SJSA1 (cell line): ENCODE measurements at places on chromosomes 6 and 20. TPM values are rescaled to one million over a fixed set of nuclear protein-coding genes. Genes with fewer than 3 reads are reported as not detected.

GRCh38 chr6:132410830-132411229 is 9.6 kb upstream of the MOXD1 start:
- no peaks in the 10 kb centered on the region for H3K36me3 ChIP-seq
- H3K27ac ChIP-seq, result no peak overlapping the region
- DNase-seq, result no peak
- no peaks in the 10 kb centered on the region; the same call in 1 of the 2 replicates for H3K27me3 ChIP-seq

The RIPPLY2 gene
- not detected in 2 replicates for total RNA-seq

DNA sequence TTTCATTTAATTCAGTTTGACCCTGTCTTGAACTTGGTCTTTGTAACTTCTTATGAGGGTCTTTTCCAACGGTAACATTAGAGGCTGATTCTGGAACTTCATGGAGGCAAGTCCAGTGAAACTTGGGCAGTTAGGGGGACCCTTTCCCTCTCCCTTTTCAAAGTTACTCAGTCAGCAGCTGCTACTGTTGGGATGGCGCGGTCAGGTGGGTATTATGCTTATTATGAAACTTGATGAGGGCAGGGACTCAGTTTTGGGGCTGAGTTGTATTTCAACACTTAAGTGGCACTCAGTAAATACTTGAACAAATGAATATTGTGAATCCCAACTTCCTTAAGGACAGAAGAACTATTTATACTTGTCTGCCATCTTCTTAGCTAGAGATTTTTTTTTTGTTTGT is 20.8 kb downstream of the TOP1 start:
- no peak for DNase-seq
- H3K4me3 ChIP-seq, result no peak overlapping the region
- H3K4me1 ChIP-seq, result peaks cover 41% of the 10 kb centered on the region
- no peaks in the 10 kb centered on the region for H3K27me3 ChIP-seq
- H3K27ac ChIP-seq, result no peak overlapping the region

DNA sequence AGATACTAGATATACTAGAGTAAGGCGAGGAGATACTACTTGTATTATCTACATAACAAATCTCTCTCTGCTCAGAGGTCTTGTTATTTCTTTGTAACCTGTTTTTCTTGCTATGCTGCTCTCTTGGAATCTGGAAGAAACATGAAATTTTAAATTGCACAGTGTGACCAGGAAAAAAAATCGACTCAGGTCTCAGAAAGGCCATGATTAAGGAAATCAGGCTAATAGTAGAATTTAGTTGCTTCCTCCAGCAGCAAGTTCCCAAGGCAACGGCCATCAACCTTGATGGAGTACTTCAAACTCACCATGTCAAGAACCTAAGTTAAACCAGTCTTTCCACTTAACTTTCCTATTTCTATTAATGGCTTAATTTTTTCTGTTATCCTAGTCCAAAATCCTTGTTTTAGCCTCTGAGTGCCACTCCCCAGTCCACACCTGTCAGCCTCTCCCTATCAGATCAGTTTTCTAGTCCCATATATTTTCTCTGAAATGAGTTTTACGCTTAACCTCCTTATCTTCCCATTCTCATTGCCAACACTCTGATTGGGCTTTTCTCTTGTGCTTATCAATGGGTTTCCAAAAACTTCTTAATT is 87.7 kb upstream of the BEND3 start:
- no peak overlapping the region for H3K4me3 ChIP-seq
- H3K27ac ChIP-seq, result no peak overlapping the region
- DNase-seq, result no peak
- H3K27me3 ChIP-seq, result no peaks in the 10 kb centered on the region

The PLEKHG1 gene
- total RNA-seq, result 0.08 TPM in 1 of 2 replicates, not detected in the other

DNA sequence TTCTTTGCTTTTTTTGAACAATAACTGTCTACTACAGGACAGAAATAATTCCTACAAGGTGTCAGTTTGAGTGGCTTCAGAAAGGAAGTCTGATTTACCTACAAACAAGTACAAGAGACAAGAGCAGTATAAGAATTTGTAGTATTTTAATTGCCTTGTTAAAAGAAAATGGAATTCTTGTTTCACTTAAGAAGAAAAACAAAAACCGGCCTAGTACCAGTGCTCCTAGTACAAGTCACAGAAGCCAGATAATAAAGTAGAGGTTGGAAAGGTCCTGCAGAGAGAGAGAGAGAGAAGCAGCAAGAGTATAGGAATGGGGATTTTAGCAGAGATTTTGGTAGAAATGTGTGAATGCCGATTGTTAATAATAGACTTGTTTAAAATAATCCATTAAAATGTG is 6.4 kb downstream of the TAB2 start:
- no peak overlapping the region for H3K4me3 ChIP-seq
- H3K36me3 ChIP-seq, result peaks cover 22% of the 10 kb centered on the region
- H3K4me1 ChIP-seq, result peaks cover 41% of the 10 kb centered on the region
- DNase-seq, result no peak
- no peak overlapping the region for H3K27ac ChIP-seq

GRCh38 chr20:63272105-63273058 is at the start of gene ARFGAP1:
Gene ARFGAP1 (plus strand): TSS chr20:63272813. CDS start chr20:63275581, 2,768 bp downstream.
- peaks cover 35% of the 10 kb centered on the region for H3K36me3 ChIP-seq
- peaks cover 12% of the 10 kb centered on the region for H3K4me1 ChIP-seq
- H3K4me3 ChIP-seq, result peak within 1 kb of the TSS; percentile 99
- DNase-seq, result peak; percentile 88

GRCh38 chr6:118542184-118542952 is 5.7 kb upstream of the PLN start:
- H3K27me3 ChIP-seq, result no peaks in the 10 kb centered on the region
- peaks cover 9% of the 10 kb centered on the region for H3K4me1 ChIP-seq
- DNase-seq, result peak; percentile 31

DNA sequence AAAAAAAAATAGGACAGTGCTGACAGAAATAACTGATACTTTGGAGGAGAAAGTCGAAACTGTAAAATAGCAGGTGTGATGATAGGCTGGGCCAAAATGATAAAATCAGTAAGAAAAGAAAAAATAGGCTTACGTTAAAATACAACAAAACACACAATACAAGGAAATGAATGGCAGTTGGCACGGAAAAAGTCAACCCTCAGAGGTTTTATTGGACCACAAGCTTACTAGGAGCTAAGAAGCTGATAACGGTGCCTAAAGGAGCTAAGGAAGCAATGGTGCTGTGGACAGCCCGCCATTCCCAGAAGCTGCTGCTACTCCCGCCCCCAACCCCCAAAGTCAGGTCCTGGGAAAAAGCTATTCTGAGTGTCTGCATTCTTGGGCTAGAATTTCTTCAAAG is 55.9 kb upstream of the RNF146 start:
- no peak overlapping the region for H3K4me3 ChIP-seq
- H3K4me1 ChIP-seq, result no peaks in the 10 kb centered on the region
- peaks cover 8% of the 10 kb centered on the region for H3K27me3 ChIP-seq
- H3K27ac ChIP-seq, result no peak overlapping the region

- peaks cover 9% of the 10 kb centered on the region; the same call in 1 of the 2 replicates for H3K4me1 ChIP-seq
- H3K36me3 ChIP-seq, result no peaks in the 10 kb centered on the region
- no peak overlapping the region for H3K27ac ChIP-seq
- no peaks in the 10 kb centered on the region for H3K27me3 ChIP-seq
- DNase-seq, result no peak
- H3K4me3 ChIP-seq, result no peak overlapping the region
Measured at GRCh38 chr6:3928111-3928510, 78.9 kb downstream of the FAM50B start.

The SAMD10 gene
- 0.41 and 0.47 TPM in 2 replicates for total RNA-seq

The B3GALT4 gene
- 0.16 TPM in 1 of 2 replicates, not detected in the other for total RNA-seq

DNA sequence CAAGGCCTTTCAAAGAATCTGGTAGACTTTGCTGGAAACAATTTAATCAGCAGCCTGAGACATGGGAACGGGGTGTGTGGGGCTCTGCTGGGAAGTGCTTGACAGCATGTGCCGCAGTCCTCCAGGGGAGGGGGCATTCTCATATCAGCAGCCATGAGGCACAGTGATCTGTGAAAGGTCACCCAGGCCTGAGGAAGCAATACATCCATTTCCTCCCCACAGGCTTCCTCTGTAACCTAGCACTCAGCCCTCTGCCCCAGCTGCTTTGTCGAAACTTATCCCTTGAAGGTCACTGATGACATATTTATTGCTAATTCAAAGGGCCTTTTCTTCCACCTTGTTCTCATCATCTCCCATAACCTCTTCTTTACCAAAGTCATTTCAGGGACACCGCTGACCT is 103.3 kb downstream of the TNFAIP3 start:
- no peak overlapping the region for H3K27ac ChIP-seq
- no peaks in the 10 kb centered on the region for H3K36me3 ChIP-seq
- DNase-seq, result no peak
- H3K27me3 ChIP-seq, result no peaks in the 10 kb centered on the region
- H3K4me1 ChIP-seq, result no peaks in the 10 kb centered on the region
- H3K4me3 ChIP-seq, result no peak overlapping the region

- no peaks in the 10 kb centered on the region for H3K36me3 ChIP-seq
- peaks cover 18% of the 10 kb centered on the region for H3K4me1 ChIP-seq
- H3K27ac ChIP-seq, result peak overlapping the region; percentile 60
- H3K4me3 ChIP-seq, result no peak overlapping the region
Measured at GRCh38 chr20:7841291-7841970, 98.8 kb downstream of the HAO1 start.

DNA sequence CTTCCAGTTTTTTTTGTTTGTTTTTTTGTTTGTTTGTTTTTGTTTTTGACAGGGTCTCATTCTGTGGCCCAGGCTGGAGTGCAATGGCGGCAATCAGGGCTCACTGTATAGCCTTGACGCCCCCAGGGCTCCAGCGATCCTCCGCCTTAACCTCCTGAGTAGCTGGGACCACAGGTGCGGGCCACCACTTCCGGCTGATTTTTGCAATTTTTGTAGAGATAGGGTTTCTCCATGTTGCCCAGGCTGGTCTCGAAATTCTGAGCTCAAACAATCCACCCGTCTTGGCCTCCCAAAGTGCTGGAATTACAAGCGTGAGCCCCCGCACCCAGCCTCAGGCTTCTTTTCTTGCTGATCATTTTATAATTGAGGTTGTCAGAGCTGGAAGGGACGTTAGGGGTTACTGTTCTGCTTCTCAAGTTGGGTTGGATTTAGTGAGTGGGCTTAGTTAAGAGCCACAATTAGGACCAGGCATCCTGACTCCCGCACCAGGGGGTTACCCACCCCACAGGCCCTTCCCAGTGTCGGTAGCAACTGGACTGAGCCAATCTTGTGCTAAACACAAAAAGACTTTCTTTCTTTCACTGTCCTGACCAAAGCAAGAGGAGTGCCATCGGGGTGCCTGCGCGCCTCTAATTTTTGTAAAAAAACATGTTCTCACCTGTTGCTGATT is 13.1 kb upstream of the ZSCAN9 start:
- H3K36me3 ChIP-seq, result no peaks in the 10 kb centered on the region
- DNase-seq, result no peak
- no peak overlapping the region for H3K27ac ChIP-seq

DNA sequence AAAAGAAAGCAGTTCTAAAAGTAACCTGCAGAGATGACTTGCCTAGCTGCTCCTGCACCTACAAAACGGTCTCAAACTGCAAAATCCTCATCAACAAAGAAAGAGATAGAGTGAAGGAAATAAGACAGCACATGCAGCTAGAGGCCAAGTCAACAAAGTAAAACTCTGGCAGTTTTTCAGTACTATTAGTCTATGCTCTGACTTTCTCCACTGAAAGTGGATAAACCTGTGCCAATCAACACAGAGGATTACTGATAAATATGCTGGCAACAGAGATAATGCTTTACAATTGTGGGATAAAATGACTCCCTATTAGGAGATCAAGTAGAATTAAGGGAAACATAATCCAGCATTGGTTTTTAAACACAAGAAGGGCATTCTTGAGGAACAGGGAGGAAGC is 13.4 kb downstream of the KIAA0319 start:
- no peaks in the 10 kb centered on the region for H3K36me3 ChIP-seq
- no peaks in the 10 kb centered on the region for H3K4me1 ChIP-seq
- no peak overlapping the region for H3K27ac ChIP-seq
- peaks cover 4% of the 10 kb centered on the region for H3K27me3 ChIP-seq
- no peak overlapping the region for H3K4me3 ChIP-seq

DNA sequence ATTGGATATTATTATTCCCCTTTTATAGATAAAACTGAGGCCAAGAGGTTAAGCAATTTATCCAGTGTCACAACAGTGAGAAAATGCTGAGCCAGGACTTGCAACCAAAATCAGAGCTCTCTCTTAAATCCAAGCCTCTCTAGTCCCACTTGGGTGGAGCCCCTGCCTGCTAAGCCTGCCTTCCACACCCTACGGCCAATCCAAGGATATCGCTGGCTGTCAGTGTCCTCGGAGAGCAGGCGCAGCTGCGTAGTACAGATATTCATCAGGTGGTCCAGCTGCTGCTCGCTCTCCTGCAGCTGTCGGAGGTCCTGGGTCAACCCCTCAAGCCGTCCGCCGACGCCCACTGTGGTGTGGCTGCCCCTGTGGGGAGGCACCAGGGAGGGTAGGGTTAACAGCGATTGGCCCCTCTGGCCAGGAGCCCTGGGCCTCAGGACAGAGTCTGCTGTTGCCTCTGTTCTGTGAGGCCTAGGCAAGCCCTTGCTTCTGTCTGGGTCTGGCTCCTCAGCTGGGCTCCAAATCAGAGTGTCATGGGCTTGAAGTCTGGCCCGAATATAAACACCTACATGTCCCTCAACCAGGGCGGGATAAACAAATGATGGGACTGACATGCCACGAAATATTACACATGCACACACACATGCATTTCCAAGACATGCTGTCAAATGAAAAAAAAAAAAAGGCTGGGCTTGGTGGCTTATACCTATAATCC is 3.9 kb upstream of the NECAB3 start:
- no peak for DNase-seq
- no peaks in the 10 kb centered on the region for H3K27me3 ChIP-seq
- peaks cover 21% of the 10 kb centered on the region for H3K4me1 ChIP-seq
- no peak overlapping the region for H3K27ac ChIP-seq
- H3K36me3 ChIP-seq, result peaks cover 55% of the 10 kb centered on the region

The TCF15 gene
- not detected in 2 replicates for total RNA-seq
